ENCODE measurements at places on chromosomes 1 and 21.
A peak's percentile ranks its signal among the peaks of the same experiment; 100 is the strongest.

DNA sequence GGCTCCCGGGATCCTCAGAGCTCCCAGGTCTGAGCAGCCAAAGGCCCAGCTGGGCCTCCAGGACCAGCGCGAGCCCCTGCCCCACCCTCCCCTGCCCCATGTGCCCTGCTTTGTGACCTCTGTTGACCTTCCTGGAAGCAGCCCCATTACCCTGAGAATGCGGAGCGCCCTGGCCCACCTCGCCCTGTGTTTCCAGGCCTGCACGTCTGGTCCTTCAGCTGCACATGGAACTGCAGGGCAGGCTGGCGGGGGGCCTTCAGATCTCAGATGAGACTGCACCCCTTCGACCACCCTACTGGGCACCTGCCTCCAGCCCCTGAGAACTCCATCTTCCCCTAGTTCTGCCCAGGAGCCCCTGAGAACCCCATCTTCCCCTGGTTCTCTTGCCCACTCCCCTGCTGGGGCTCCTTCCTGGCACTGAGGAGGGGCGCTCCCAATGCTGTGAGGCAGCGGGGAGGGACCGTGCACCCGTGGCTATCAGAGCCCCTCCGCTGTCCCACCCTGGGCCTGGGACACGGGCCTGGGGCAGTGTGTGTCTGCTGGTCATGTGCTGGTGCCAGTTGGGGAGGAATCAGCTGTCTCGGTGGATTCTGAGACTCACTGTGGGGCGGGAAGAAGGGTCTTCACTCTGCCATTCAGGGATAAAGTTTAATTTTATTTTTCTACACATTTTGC lies 25.1 kb downstream of the TMEM201 start:
- DNase-seq, result no peak

DNA sequence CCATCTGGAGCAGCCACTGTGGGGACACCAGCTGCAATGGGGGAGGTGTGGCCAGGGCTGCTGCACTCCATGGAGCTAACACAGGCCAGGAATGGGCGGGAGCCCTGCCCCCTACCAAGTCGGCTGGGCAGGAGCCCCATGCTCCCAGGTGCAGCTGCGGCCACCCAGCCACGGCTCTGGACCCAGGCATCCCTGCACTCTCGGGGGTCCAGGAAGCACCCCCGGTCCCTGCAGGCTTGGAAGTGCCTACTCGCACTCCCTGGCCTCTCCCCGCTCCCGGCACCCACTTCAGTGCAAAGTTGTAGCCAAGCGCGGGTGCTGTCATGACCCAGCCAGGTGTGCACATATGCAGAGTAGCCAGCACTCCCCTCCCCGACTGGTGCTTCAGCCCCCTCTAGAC lies 91.8 kb downstream of the HLCS start:
- no peak for DNase-seq

DNA sequence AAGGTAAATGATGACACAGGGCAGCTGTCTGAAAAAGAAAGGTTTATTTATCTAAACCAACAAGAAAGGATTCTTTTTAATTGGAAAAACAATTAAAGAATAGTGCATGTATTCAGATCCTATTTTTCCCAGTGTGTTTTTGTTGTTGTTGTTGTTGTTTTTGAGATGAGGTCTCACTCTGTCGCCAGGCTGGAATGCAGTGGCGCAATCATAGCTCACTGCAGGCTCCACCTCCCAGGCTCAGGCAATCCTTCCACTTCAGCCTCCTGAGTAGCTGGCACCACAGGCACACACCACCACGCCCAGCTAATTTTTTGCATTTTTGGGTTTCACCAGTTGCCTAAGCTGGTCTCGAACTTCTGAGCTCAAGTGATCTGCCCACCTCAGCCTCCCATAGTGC lies 22.1 kb downstream of the NEK2 start:
- no peak for DNase-seq

DNA sequence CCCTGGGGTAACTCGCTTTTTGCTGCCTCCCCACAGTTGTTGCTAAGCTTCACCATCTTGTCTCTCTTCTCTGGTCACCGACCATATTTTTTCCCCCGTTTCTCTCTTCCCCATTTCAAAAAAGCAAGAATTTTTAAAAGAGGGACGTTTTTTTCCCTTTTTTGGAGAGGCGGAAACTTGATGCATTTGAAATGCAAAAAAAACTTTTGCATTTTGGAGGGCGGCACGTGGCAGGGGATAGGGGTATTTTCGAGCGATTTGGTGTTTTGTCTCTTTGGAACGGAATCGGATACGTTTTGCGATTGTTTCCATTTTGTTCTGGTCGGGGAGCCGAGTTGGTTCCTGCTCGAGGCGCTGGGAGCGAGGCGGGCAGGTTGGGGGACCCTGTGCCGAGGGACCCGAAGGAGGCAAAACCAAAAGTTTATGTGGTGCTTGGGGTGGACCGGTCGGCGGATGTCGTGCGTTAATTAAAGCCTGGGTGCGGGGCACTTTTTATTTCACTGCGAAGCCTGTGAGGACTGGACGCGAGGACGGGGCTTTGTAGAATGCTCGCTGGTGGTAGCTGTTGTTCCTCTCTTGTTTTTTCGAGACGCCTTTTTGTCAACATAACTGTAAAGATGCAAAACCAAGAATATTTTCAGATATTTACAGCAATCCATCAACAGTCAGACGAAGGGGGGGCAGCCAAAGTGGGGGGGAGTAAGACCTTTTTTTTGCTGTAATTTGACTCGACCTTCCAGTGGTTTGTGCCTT lies 884 bp downstream of the H3-3A start:
- DNase-seq, result peak; percentile 25

DNA sequence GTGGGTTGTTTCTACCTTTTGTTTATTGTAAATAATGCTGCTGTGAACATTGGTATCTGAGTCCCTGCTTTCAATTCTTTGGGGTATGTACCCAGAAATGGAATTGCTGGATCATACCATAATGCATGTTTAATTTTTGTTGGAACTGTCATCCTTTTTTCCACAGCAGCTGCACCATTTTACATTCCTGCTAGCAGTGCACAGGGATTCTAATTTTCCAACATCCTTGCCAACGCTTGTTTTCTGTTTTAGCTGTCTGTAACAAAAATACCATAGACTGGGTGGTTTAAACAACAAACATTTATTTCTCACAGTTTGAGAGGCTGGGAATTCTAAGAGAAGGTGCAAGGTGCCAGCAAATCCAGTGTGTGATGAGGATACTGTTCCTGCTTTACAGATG lies 65.1 kb downstream of the RAVER2 start:
- no peak for DNase-seq

DNA sequence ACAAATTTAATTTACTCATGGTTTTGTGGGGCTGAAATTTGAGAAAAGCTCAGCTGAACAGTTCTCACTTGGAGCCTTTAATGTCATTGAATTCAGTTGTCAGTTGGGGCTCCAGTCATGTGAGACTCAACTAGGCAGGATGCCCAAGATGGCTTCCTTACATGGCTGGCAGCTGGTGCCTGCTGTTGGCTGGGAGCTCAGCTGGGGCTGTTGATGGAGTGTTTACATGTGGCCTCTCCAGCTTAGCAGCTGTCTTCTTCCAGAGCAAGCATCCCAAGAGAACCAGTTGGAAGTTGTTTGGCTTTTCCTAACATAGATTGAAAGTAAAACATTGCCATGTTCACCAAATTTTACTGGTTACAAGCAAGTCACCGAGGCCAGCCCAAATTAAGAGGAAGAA lies 81.8 kb upstream of the KCNA3 start:
- DNase-seq, result no peak

DNA sequence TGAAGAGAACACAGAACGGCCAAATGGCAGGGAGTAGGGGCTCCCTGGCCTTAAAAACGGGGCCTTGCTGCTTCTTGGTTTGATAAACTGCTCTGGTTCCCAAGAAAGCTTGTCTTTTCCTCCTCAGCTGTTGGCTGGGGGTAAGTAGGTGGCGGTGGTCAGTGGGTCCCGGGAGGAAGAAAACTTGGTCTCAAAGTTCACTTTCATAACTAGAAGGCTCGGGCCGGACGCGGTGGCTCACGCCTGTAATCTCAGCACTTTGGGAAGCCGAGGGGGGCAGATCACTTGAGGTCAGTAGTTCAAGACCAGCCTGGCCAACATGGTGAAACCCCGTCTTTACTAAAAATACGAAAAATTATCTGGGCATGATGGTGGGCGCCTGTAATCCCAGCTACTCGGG lies 47.3 kb upstream of the CTBS start:
- no peak for DNase-seq

DNA sequence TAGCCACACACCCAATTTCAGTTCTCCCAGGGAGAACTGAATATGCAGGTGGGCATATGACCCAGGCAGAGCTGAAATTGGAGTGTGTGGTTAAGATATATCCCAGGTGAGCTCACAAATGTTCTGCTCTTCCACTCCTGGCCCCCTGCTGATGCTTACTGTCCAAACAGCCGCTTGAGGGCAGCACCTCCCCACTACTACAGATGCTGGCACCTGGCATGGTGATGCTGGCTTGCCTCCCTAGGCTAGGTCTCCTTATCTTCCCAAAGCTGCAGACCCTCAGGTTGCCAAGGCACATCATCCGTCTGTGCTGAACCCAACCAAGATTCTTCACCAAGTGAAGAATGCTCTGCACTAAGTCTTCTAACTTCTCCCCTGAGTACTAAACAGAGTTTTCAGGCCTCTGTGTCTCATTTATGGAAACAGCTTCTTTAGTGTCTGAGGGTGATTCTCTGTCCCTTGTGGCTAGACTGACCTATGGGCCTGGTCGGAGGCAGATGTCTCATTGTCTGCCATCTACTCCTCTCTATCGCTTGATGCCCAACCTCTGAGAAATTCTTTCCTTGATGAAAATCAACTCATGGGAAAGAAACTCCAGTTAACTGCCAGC lies 27.2 kb downstream of the XCL1 start:
- peak; percentile 55 for DNase-seq

GRCh38 chr1:96164053-96164452 lies 557.5 kb upstream of the PTBP2 start:
- DNase-seq, result no peak

DNA sequence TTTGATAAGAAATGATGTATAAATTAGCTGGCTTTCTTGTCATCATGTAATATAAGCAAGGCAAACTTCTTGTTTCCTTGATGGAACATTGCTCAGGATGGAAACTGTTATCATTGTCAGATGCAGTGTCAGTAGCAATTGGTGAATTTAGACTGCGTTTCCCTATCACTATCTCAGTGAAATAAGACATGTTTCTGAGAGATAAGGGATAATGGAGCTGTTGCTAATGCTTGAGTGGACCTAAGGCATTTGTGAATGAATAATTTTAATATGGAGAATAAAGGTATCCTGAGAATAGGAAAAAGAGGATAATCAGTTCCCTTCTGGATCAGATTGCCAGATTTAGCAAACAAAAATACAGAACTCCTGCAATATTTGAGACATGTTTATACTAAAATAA lies 160.9 kb downstream of the HLX start:
- no peak for DNase-seq

DNA sequence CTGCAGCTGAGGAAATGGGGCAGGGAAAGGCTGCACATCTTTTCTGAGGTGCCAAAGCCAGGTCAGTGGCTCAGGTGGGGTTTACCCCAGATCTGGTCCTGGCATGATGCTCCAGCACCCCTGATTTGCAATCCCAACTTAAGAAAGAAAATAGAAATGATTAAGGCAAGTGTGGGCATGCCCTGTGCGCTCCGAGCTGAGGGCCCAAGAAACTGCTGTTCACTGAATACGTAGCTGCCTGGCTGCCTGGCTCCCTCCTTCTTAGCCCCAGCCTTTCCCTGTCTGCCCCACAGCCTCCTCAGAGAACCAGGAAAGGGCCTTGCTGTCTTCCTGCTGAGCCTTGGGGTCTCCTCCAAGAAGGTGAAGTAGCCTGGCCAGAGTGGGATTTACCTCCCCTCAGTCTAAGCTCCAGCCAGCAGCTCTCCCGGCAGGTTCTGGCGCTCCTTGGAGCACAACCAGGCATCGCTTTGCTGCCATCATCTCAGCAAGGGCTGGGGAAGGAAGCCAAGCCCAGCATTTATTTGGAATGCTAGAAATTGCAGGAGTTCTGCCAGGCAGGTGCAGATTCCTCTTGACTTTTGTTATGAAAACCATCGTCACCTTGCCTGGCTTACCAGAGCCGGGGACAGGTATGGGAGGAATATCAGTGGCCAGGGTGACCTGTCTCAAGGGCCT lies 51.3 kb upstream of the SELENON start:
- no peak for DNase-seq
